Immature natural killer cell (primary cell): ENCODE measurements at places on chromosomes 2 and 18.

- DNase-seq = no peak
Observed at GRCh38 chr2:26758790-26759321, 5.2 kb upstream of the SLC35F6 start.

DNA sequence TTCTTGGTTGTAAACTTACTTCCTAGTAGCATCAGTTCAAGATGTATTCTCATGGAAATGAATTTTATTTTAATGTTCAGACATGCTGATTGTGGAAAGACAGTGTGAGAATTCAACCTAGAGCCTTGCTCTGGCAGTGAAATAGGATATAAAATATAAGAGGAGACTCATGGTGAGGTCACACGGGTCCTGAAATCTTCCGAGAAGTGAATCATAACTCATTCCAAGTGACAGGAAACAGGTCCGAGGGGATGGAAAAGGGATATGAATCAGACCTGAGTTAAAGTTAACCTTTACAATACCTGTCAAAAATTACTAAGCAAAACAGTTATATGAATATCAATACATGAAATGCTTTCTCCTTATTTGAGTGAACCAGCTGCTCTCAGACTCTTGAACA is 185.2 kb upstream of the LRRTM1 start:
- DNase-seq = no peak

GRCh38 chr2:220445429-220446105 is 818.1 kb downstream of the SLC4A3 start:
- no peak for DNase-seq

DNA sequence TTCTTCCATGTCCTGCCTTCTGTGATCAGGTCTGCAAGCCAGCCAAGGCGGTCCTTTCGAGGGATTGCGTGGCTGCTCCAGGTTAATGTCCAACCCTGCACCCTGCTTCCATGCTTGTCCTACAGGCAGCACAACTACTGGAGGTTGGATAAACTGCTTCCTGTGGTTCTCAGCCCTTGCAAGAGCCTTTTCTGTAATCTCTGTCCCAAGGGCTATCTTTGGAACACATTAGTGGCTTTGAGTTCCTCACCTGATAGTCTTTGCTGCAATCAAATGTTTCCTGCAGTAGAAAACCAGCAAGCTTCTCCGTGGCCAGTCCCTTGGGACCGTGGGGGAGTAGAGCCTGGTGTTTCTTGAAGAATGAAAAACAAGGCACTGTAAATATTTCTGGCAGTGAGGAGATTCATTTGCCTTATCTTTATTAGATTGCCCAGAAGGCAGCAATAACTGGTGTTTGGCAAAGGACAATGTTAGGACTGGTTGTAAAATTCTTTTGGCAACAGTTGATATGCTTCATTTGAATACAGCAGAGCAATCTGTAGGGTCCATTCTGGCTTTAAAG is 214.4 kb downstream of the FHOD3 start:
- no peak for DNase-seq

- DNase-seq = no peak
Observed at GRCh38 chr18:36672437-36673344, 156.1 kb downstream of the TPGS2 start.

GRCh38 chr18:61950371-61950770 is 57.6 kb upstream of the RNF152 start:
- no peak for DNase-seq

DNA sequence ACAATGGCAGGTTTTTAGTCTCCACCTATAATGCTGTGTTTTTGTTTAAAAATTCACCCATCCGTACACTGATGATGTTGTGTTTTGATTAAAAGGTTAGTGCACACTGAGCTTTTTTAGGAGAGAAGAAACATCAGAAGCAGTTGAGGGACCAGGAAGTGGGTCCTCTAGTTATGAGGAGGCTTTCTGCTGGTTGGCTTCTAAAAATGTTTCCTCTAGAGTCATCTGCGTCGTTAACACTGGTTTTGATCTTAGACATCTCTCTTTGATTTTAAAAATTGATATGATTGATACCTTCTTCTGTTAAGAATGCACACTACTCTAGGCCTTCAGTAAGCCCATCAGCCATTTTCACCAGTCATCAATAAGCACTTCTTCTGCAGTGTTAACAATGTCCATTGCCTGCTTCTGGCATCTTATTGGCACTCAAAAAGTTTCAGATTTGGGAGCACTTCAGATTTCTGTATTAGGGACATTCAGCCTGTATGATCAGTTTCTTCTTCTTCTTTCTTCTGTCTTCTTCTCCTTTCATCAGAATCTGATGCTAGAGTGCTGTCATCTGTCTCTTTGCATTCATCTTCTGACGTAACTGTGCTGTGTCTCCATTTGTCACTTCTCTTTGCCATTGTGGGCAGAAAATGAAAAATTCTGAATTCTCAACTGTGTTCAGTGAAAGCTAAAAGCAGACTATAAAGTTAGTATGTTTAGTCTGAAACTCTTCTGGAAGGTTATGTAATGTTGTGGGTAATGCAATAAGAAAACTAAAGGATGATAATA is 56.3 kb downstream of the PHLPP1 start:
- no peak for DNase-seq

DNA sequence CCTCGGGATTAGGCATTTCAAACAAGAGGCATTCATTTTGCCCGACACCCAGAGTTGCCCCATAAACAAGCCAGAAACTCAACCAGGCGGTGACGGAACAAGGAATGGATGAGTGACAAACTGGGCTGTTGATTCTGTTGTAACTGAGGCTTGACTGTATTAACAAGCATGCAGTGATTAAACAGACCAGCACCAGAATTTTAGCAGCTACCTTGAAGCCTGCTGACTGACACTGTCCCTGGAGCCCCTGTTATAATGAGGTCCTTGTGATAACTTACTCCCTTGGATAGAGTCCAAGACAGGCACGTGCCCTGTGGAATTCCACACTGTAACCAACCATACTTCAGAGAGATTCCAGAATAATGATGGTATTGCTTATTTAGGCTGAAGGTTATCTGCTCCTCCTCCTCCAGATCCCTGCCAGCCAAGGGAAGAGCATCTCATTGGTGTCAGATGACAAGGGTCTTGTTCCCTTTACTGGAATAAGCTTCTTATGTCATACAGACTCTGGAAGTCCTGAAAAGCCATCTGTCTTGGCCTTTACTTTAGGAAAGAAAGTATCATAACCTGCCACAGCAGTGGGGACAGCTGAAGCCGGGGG is 97.1 kb upstream of the RMDN2 start:
- no peak for DNase-seq
